Muscle of back (tissue), 13 donors: ENCODE measurements at places on chromosomes 1 and 21.
A peak's percentile ranks its signal among the peaks of the same experiment; 100 is the strongest.

- DNase-seq: no peak
Observed at GRCh38 chr1:177950506-177950905, 19.4 kb downstream of the SEC16B start.

- DNase-seq: no peak
Observed at GRCh38 chr1:221695301-221695700, 46.6 kb downstream of the DUSP10 start.

DNA sequence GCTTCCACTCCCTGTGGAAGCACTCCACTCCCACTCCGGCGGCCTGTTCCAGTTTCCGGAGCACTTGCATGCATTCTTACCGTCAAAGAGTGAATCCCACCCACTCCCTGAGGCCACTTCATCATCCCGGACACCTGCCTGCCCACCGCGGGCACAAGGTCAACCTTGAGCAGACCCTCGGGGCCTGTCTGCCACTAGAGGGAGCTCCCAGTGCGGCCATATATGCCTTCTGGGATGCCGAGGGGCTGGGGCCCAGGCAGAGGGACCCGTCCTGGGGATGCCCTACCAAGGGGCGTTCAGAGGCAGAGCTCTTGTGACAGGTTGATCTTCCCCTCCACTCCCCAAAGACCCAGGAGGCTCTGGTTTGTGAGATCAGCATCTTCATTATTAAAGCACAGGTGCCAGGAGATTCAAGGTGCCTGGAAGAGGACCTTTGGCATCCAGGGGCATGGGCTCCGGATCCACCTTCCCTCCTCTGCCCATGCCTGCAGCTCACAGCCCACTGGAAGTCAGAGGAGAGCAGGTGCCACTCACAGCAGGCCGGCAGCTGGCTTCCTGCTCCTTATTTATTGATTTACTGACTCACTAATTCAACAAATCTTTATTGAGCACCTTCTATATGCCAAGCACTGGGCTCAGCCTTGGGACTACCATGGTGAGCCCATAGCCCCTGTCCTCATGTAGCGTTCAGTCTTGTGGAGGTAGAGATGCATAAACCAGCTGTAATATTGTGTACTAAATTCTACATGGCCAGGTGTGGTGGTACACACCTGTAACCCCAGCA, 47.3 kb downstream of the UBIAD1 start:
- no peak for DNase-seq

GRCh38 chr1:183646776-183647175, 6.3 kb downstream of the APOBEC4 start:
- no peak for DNase-seq

- DNase-seq: no peak
Observed at GRCh38 chr21:39153842-39154241, 29.4 kb downstream of the PSMG1 start.

DNA sequence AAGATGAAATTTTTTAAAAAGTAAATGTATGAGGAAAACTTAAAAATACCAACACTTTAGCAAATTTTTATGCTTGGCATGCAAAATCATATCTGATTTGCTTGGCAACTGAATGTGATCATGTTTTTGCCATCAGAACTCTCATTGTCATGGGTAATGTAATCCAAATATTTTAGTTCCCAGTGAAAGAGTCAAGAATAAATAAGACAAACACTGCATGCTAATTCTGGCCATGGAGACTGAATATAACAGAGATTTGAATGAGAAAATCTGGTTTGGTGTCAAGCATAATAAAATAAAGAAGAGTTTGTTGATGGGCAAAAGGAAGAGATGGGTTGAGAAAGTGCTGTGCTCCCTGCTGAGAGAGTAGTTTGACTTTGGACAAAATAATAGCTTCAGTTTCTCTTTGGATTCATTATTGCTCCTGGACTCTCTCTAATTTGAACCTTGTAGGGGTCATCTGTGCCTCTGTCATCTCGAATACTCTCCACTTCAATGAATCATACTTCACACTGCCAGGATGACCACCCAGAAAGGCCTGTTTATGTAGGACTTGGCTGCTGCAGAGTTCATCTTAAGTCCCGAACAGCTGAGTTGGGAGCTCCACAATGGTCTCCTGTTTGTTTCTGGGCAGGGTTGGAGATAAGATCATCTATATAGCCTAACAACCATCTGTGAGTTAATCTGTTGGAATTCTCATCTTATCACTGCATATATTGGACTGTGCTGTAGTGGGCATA, 34.4 kb downstream of the ADAMTS1 start:
- DNase-seq: peak; percentile 64

- DNase-seq: no peak
Observed at GRCh38 chr1:209534496-209535250, 48.8 kb upstream of the CAMK1G start.

- no peak for DNase-seq
Observed at GRCh38 chr1:164695956-164696665, 137.1 kb downstream of the PBX1 start.

- no peak for DNase-seq
Observed at GRCh38 chr1:198492872-198493271, 47.6 kb downstream of the ATP6V1G3 start.

DNA sequence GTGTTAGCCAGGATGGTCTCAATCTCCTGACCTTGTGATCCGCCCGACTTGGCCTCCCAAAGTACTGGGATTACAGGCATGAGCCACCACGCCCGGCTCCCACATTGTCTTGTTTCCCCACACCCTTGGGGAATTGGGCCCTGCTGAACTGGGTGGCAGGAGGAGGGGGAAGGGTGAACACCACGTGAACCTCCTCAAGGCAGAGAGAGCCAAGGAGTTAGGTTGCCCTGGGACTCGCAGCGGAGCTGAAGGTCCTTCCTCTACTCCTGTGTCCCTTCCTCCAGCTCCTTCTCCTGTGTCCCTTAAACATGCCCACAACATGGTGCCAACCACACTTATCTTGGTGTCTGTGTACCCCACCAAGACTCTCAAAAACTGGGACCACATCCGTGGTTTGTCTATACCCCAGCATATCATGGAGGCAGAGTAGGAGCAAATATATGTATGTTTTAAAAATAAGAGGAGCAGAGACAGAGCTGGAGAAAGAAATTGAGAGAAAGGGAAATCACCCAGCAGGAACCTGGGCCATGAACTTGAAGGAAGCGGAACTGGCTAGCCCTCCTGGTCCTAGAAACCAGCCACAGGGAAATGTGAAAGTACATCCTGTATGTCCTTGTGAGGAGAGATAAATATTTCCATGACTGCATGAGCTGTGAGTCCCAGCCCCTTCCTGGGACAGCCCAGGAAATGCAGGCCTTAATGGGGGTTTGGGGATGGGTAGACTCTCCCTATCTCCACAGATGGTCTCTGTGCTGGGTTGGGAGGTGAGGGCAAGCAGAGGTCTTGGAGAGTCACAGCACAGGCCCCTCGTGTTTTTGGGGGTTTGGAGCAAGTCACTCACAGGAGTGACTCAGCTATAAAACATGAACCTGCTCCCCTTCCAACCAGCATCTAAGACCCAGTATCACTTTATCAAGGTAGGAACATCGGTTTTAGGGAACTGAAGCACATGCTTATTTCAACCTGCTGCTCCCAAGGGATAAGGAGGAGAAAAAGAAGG, 9.4 kb upstream of the TAL1 start:
- DNase-seq: no peak

DNA sequence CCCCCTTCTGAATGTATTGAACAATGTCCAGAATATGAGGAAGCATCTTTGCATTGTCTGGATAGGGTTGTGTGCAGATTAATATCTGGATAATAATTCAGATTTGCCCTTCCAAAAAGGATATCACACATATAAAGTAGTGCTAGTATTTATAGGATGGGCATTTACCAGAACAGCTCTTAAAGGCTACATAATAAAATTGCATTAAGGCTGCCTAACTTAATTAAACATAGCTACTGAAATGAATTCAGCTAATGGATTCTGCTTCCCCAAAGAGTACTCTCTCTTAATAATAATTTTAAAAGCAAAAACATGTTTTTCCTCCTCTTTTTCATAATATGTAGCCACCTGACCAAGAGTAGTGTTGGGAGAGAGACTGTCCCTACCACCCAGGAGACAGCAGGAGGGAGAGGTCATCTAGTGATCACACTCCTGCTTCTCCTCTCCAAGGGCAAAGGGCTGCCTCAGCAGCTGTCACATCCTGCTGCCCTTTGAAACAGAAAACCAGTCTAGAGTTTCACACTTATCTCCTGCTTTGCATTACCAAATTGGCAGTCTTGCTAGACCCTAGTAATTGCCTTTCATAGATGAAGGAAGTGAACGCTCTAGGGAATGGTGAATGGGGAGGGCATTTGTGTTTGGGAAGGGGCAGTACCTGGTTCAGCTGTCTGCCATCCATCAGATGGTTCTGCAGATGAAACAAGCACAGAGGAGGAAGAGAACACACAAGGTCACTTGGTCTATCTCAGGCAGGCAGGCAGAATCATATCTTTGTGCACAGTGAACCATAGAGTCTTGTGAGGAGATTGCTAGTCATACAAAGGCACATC, 29.3 kb upstream of the DDAH1 start:
- peak; percentile 50 for DNase-seq

DNA sequence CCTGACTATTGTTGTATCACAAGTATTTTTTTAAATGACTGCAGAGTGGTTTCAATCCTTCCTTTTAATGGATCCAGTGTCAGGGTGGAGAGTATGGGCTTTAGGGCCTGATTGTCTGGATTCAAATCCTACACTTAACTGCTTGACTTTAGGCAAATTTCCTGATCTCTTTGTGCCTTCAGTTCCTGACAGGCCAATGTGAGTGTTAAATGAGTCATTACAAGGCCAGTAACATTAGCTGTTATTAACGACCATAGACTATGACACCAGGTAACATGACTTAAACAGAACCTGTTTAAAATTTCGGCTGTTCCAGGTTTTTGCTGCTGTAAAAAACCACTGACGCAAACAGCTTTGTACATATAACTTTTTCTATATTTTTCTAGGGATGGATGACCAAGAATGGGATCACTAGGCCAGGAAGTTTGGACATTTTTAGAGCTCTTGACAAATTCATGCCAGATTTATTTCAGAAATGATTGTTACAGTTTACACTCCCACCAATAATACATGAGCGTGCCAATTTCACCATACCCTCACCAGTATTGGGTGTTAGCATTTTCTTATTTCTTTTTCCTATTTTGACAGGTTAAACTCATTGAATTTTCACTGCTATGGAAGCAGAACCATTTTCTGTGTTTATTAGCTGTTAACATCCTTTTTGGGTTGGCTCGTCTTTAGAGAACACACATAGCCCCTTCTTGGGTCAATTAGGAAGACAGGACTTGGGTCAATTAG, 11.3 kb downstream of the ZNF362 start:
- DNase-seq: no peak

DNA sequence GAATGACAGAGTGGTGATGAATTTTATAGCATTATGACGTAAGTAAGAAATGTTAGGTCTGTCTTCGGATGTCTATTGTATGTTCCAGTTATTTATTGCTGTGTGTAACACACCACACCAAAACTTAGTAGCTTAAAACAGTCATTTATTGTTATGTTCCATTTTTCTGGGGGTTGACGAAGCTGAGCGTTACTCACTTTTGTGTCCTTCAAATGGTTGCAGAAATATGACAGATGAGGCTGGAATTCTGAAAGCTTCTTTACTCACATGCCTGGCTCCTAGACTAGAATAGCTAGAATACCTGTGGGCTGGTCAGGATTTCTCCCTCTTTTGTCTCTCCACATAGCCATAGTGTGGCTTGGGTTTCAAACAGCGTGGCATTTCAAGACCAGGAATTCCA, 62.1 kb upstream of the S1PR1 start:
- DNase-seq: no peak

DNA sequence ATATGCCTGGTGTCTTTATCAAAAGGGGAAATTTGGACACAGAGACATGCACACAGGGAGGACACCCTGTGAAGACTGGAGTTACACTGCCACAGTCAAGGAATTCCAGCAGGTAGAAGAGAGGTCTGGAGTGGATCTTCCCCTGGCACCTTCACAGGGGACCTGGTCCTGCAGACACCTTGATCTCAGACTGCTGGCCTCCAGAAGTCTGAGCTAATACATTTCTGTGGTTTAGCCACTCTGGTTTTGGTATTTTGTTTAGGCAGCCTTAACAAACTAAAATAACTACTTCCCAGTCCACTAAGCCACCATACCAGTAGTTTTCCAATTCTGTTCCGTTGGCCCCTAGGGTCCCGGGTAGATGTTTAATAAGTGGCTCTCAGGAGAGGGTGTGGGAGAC, 164.7 kb downstream of the SETD4 start:
- no peak for DNase-seq

DNA sequence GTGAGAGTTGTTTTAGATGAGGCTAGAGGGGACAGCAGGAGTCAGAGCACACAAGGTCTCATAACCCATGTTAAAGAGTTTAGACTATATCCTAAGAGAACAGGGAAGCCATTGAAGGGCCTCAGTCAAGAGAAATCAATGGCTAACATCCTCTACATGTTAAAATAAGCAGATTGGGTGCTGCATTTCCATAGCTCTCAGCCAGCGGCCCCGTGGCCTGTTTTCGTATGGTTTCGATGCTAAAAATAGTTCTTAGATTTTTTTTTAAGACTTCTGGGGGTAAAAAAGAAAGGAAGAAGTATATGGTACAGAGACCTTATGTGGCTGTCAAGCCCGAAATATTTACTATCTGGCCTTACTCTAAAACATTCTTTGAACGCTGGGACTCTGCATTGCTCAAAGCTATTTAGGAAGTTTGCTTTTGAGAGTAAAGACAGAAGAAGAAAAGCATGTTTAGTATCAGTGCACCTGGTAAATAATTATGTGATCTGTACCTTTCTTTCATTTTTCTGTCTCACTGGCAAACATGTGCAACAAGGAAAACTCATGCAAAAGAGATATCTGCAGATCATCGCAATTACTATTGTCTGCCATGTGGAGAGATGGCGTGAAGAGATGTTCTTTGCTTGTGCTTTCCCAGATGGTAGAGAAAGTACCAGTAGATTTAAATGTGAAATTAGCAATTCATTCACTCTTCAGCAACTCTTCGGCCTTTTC, 8.4 kb downstream of the PDIK1L start:
- no peak for DNase-seq

GRCh38 chr1:201296352-201296751, 13.0 kb downstream of the PKP1 start:
- DNase-seq: no peak

GRCh38 chr21:30880914-30881313, 466 bp downstream of the KRTAP11-1 start:
- DNase-seq: no peak

DNA sequence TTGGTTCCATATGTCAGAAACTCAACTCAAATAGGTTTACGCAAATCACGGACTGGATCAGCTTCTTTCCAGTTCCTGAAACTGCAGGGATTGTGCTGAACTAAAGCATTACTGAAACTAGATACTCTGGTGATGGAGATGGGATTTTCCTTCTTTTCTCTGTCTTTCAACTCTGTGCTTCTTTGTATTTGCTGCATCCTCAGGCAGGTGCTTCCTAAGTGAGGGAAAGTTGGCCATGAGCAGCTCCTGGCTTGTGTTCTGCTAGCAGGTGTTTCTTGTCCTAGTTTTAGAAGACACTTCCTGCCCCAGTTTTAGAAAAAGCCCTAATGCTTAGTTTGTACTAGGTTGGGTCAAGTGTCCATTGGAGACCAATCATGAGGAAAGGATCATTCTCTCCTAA, 86.7 kb upstream of the USP24 start:
- DNase-seq: peak; percentile 40
